ENCODE measurements at places on chromosomes 5 and 9.

DNA sequence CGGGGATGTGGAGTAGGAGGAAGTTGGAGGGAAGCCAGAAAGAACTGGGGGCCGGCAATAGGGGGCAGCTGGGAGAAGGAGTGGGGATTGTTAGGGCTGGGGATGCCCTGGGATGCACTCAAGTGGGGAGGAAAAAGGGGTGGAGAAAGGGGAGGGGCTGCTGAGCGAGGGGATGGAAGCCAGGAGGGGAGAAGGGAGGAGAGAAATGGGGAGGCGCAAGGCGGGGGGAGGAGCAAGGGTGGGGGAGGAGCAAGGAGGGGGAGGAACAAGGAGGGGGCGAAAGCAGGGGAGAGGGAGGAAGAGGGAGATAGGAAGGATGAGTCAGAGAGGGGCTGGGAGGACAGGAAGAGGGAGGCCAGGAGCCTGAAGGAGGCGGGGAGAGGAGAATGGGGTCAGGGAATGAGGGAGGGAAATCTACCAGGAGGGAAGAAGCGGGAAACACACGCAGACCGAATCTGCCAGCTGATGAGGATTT, 1.6 kb downstream of the IRX4 start:
- DNase-seq, result no peak

DNA sequence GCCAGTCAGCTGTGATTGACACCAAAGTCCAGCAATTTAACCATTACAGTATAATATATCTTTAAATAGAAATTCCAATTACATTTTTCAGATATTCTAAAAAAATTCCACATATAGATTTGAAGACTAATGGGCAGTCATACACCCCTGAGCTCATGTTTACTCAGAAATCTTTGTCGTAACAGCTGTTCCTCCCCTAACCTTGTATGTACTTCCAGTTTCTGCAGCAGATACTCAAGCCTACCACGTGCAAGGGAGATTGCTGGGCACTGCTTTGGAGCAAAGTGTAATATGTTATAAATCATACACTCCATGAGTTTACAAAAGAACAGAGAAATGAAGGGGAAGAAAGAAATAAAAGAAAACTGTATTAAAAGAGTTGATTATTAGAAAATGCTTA, 241.2 kb downstream of the TRIM32 start:
- DNase-seq, result no peak

- no peak for DNase-seq
Observed at GRCh38 chr9:22009506-22009867, 382 bp upstream of the CDKN2B start.

GRCh38 chr5:176781054-176781375, 29.3 kb upstream of the UNC5A start:
- DNase-seq, result no peak

DNA sequence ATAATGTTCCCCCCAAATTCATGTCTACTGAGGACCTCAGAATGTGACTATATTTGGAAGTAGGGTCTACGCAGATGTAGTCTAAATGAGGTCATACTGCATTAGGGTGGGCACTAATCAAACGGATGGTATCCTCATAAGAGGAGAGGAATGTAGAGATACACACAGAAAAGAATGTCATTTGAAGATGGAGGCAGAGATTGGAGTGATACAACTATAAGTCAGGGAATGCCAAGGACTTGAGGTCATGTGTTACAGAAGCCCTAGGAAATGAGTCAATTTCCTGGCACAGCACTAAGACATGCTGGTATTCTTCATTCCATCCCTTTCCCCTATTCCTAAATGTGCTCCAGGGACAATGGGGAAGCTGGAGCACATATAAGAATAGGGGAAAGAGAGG, 758 bp upstream of the PDCD1LG2 start:
- DNase-seq, result no peak

GRCh38 chr5:68169903-68170302, 45.7 kb upstream of the PIK3R1 start:
- DNase-seq, result no peak

GRCh38 chr9:112361601-112362000, 18.3 kb upstream of the HSDL2 start:
- no peak for DNase-seq

- no peak for DNase-seq
Observed at GRCh38 chr5:132270335-132270665, 12.8 kb downstream of the PDLIM4 start.

DNA sequence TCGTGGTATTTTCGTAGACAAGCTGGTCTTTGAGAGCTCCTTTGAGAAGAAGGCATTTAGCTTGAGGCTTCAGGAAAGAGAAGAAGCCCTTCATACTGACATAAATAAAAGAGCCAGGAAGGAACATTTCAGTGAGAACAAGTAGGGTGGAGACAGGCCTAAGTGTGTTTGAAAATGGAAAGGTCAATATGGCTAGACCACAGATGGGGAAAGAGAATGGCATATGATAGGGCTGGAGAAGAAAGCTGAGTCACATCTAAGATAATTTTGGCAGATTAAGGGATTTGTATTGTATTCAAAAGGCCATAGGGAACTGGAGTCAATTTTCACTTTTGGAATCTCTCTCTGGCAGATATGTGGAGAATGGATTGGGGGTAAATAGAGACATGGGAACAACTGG, 374.9 kb downstream of the TMEM38B start:
- no peak for DNase-seq

- DNase-seq, result no peak
Observed at GRCh38 chr5:148033134-148033533, 30.6 kb upstream of the SPINK5 start.

- DNase-seq, result no peak
Observed at GRCh38 chr9:32486839-32487562, 39.0 kb downstream of the RIGI start.

DNA sequence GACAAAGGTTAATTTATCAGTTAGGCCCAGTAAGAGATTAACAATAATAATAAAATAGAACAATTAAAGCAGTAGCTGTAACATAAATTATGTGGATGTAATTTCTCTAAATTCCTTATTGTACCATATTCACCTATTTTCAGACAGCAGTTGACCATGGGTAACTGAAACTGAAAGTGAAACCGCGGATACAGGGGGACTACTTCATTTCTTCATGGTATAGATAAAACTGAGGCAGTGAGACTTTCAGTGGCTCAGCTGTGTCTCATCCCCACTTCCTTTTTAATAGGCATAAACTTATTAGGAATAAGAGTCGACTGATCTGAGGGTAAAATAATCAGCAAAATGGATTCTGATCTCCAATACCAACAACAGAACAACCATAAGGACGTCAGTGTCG, 174.0 kb upstream of the WWC1 start:
- no peak for DNase-seq

DNA sequence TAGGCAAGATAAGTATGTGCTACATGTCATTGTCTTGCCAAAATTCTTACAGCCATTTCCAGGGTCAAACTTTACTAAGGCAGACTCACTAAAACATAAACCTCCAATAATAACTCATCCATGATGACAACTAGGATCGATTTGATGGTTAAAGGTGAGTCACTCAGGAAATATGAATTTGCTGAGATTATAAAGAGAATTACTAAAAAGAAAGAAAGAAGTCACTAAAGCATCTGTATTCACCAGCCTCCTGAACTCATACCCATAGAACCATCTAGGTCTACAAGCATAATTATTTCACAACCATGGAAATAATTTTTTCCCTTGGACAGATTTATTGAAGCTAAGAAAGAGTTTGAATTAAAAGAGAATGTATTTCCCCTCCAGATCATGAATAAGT, 258.6 kb downstream of the TLE1 start:
- DNase-seq, result no peak

DNA sequence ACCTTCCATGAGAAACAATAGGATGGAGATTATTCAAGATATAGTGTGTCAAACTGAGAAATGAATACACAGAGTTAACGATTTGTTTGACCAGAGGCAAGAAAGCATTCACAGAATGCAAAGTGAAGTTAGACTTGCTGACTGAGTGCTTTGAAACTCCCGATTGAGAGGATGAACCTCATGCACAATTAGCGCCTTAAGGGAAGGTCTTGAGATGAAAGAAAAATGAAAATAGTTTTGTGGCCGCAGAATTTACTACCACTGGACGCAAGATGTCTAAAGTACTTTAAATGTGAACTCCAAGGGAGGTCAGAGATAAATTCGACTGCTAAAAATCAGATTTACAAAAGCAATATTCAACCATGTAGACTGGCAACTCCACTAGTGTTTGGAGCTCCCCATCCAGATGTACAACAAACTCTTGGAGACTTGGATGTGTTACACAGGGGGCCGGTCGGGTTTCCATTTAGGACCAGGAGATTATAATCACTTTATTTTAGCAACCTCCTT, 707 bp upstream of the RIMOC1 start:
- DNase-seq, result no peak

DNA sequence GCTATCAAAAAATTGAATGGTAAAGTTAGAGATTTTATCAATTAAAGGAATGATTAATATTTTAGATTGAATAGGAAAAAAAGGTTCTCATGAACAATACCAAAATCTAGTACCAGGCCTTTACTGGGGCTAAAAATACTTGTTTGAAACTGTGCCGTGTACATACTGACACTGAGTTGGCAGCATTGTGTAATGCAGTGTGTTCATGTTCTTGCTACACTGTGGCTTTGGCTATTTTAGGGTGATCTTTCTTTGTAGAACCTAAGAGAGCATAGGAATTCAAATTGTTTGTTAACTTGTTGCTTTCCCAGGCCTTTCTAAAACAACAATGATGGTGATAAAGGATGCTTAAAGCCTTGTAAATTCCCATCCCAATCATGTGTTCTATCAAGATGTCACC, 80.9 kb downstream of the KIF4B start:
- no peak for DNase-seq

DNA sequence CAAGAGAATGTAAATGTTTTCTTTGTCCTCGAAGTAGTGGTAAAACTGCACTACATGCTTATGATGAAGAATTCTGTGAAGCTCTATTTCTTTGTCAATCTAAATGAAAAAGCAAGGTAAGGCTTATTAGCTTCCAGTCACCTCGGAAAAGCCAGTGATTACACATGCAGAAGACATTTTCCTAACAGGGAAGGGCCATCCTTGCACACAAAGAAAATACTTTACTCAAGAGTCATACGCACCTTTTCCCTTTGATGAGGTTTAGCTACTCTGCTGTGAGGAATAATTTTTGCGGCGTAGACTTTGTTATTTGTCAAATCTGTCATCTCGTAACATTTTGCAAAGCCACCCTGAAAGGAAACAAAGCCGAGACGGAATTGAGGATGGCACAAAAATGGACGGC, 1.1 kb downstream of the PLK2 start:
- no peak for DNase-seq

GRCh38 chr9:133368249-133368881, 7.5 kb downstream of the SURF4 start:
- no peak for DNase-seq

DNA sequence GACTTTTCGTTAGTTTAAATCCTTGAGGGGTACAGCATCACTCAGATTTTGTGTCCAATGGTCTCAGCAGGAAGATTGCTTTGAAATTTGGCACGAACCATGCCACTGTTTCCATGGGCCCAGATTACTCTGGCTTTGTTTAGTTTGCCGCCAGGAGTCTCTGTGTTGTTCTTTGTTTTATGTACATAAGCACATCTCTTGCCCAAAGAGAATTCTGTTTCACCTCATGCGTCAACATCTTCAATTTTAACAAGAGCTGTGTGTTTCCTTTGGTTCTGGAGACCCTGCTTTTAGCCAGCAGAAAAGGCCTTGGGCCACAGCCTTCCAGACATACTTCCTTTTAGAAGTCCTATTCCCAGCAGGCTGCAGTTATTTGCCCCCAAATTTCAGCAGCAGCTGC, 62.4 kb downstream of the TNPO1 start:
- no peak for DNase-seq

GRCh38 chr9:34375901-34376595, 650 bp downstream of the MYORG start:
- DNase-seq, result peak; percentile 34

- no peak for DNase-seq
Observed at GRCh38 chr5:177329883-177330282, 18.2 kb upstream of the MXD3 start.

GRCh38 chr5:111734013-111734412, 23.0 kb downstream of the NREP start:
- no peak for DNase-seq

GRCh38 chr5:72018143-72018803, 89.0 kb upstream of the MAP1B start:
- DNase-seq, result peak; percentile 27

- no peak for DNase-seq
Observed at GRCh38 chr9:136992819-136993369, 672 bp downstream of the PAXX start.

- DNase-seq, result no peak
Observed at GRCh38 chr5:108529381-108529780, 147.5 kb upstream of the FBXL17 start.

DNA sequence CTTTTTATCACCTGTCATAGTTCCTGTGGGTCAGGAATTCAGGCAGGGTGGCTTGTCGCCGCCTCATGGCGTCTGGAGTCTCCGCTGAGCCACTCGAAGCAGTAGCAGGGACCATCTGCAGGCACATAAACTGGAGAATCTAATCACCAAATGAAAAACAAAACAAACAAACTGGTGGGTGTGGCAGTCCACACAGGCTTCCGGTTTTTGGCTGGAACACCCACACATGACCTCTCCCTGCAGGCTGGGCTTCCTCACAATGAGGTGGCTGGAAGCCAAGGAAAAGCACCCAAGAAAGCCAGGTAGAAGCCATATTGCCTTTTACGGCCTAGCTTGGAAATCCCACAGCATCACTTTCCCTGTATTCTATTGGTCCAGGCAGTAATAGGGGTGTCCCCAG, 197.0 kb downstream of the SYK start:
- no peak for DNase-seq

DNA sequence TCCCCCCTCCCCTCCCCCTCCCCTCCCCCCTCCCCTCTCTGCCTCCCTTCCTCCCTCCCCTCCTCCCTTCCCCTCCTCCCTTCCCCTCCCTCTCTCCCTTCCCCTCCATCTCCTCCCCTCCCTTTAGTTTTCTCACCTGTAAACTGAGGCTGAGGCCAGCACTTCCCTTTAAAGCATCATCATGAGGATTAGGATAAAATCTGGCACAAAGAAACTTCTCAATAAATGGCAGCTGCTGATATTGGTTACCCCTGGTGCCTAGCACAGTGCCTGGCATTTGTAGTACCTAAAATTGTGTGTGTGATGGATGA, 41.9 kb downstream of the RAI14 start:
- no peak for DNase-seq

DNA sequence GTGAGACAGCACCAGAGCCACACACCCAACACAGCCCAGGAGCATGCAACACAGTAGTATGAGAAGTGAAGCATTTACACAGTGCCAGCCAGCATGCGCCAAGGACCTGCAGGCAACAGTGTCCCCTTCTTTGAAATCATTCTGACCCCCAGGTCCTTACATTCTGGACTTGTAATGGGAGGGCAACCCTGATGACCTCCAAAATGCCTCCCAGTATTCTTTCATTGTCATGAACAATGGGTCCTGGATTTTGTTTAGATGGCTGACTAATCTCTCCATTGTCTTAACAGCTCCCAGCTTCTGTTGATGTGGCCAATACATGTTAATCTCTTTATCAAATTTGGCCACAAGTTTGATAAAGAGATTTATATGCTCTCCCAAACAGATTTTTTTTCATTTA, 417.1 kb downstream of the DMRTA1 start:
- no peak for DNase-seq

GRCh38 chr5:36948041-36948440, 71.5 kb downstream of the NIPBL start:
- no peak for DNase-seq

- no peak for DNase-seq
Observed at GRCh38 chr5:40570408-40571129, 109.1 kb upstream of the PTGER4 start.
